Caudate nucleus (tissue), 63 donors: ENCODE measurements at places on chromosomes 7 and 10.

- DNase-seq = no peak
Measured at GRCh38 chr7:33339074-33339790, 209.9 kb downstream of the BBS9 start.

GRCh38 chr10:28320090-28320489, 17.2 kb upstream of the MPP7 start:
- DNase-seq = no peak

DNA sequence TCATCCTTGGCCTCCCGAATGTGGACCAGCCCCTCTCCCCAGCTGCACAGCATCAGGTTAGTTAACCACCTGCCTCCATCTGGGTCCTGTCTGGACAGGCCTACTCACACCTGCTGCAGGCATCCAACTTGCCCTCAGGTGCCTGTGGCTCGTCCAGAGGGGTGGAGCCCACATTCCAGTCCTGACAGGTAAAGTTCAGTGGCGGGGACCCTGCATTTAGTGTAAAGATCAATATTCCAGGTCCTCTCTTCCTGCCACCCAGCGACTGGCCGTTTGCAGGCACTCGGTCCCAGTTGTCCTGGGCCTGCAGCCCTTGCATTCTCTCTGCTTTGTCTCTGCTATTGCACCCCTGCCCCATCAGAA, 15.0 kb downstream of the HTRA1 start:
- no peak for DNase-seq

GRCh38 chr10:123346581-123346980, 192.4 kb downstream of the BUB3 start:
- DNase-seq = no peak

DNA sequence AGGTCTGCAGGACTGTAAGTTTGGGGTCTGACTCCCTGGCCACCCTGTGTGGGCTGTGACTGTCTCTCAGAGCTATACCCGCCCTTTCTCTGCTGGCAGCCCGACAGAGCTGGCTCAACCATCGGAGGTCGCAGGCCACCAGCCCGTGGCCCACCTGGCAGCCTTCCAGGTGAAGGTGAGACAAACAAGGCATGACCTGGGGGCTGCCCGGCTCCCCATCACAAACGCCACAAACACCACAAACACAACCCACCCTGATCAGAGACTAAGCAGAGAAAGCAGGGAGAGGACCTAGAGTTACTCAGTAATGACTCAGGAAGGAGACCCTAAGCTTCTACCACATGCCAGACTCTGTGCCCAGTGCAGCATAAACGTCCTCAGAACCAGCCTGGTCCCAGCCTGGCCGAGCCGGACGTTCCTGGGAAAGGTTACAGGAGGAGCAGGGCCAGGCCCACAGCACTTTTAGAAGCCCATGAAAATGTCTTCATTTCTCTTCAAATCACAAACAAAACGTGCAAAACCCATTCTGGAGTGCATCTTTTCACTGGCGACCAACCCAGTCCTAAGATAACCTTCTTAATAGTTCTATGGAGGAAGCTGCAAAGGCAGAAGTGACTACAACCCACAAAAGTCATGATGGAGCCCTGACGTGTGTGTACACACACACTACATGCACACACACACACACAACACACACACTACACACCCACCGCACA, 66.8 kb downstream of the MKI67 start:
- DNase-seq = no peak

DNA sequence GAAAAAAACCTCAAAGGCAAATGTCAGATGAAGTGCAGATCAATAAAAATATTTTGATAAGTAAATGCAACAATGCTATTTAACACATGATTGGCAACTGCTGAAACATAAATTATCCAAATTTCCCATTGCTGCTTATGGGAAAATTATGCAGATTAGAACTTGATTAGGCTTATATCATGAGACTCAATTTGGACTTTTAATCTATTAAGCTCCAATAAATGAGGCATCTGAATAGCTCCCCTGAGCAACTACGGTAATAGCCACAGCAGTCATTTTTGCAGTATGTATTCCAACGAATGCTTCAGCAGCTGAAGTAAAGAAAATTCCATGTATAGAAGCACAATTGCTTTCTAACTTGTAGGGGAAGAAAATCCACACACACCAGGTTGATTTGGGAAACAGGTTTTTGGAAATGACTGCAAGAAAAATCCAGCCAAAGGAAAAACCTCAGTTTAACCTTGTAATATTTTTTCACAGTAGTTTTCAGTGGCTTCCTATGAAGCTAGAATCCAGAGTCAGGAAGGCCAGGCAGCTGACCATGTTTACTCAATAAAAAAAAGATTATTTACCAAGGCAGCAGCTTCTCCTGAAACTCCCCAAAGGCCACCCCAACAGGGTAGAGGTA, 716.1 kb downstream of the KCNMA1 start:
- DNase-seq = no peak

GRCh38 chr10:34907743-34908430, 92.8 kb upstream of the PARD3 start:
- no peak for DNase-seq

GRCh38 chr10:32955299-32955772, 2.7 kb downstream of the ITGB1 start:
- DNase-seq = no peak

- no peak for DNase-seq
Measured at GRCh38 chr7:85237721-85238120, 50.9 kb upstream of the SEMA3D start.

DNA sequence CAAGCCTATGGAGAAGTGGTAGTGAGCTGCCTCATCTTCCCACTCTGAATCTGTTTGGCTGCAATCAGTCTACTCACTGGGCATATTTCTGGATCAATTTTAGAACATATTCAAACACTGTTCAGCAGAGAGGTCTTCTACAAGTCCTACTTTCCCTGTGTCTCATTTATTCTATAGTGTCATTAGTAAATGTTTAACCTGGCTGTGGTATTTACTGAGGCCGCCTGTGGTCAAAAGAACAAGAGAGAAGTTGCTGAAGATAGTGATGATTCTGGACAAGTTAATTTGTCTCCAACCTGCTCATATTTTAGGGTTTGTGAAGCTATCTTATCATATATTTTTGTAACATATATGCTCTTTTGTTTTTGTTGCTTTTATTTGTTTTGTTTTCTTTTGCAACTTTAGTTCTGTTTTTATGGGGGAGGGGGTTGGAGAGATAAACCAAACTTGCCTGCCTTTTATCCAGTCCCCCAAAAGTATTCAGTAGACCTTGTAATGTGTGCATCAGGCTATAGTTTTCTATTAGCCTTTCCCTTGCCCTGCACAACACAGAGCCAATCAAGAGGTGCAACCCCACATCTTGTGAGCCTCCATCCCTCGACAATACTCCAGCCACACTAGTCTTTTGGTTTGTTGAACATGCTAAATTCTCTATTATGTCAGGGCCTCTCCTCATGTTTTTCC, 362.8 kb upstream of the MBL2 start:
- DNase-seq = no peak

DNA sequence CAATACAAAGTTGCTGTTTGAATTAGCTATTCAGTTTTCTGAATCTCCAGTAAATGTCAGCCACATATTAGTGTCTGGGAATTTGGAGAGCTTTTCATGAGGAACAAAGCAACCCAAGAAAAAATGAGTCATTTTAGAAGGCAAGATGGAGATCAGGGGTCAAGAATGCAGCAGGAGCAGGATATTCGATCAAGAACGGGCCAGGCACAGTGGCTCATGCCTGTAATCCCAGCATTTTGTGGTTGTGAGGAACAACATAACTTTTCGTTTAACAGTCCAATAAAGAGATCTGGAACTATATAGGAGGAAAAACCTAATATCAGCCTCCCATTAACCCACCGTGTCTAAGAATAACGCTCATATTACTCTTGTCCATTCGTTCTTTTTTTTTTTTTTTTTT, 600.5 kb downstream of the MAGI2 start:
- DNase-seq = no peak

DNA sequence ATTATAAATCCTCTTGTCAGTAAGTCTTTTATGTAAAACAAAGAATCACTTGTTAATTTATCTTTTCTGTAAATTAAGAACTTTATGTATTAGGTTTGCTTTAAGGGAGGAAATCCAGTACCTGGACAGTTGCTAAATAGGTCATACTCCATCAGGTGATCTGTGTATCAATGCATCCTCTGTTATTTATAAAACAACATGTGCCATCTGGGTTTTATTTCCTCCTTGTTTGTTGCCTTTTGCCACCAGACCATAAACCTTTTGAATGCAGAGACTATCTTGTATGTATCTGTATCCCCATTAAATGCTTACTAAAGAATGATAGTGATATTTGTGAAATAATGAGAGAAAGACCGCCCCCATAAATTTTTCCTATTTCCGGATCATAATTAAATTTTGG, 70.0 kb downstream of the SLC35B4 start:
- DNase-seq = no peak

- no peak for DNase-seq
Measured at GRCh38 chr10:31678139-31678536, 250.5 kb downstream of the ARHGAP12 start.

- no peak for DNase-seq
Measured at GRCh38 chr10:15802375-15802949, 57.8 kb downstream of the MINDY3 start.

- no peak for DNase-seq
Measured at GRCh38 chr10:24153031-24153430, 55.9 kb upstream of the KIAA1217 start.

DNA sequence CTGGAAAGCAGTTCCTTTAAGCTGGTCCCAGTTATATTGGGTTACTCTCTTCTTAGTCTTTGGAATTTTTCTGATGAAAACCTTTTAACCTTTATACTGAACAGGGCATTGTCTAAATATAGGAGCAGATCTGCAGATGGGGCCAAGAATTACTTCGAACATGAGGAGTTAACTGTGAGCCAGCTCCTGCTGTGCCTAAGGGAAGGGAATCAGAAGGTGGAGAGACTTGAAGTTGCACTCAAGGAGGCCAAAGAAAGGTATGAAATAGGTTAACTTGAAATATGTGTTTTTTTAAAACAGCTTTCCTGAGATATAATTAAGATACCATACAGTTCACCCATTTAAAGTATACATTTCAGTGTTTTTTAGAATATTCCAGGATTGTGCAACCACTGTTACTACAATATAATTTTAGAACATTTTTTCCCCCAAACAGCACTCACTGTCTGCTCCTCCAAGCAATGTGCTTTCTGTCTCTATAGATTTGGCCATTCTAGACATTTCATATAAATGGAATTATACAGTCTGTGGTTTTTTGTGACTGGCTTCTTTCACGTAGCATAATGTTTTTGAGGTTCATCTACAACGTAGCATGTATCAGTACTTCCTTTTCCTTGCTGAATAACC, 18.9 kb downstream of the OPTN start:
- no peak for DNase-seq

- DNase-seq = no peak
Measured at GRCh38 chr7:44698046-44698580, 50.5 kb upstream of the ZMIZ2 start.

GRCh38 chr10:27687326-27687725, 58.3 kb downstream of the MKX start:
- no peak for DNase-seq

DNA sequence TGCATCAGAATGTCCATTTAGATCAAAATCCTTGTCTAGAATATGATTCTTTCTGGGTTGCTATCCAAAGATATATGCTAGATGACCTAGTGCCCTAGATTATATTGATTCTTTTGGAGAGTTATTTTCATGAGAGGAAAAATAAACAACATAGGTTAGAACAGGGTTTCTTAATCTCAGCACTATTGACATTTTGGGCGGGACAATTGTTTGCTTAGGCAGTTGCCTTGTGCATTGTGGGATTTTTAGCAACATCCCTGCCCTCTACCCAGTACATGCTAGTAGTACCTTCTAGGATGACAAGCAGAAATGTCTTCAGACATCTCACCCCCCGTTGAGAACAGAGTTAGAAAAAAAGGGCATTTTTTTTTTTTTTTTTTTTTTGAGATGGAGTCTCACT, 25.1 kb upstream of the LAMB1 start:
- no peak for DNase-seq

GRCh38 chr7:142745091-142745635, 4.1 kb upstream of the PRSS1 start:
- DNase-seq = no peak

GRCh38 chr10:27890971-27891370, 107.9 kb downstream of the ODAD2 start:
- DNase-seq = no peak

GRCh38 chr10:34768972-34769330, 46.1 kb downstream of the PARD3 start:
- DNase-seq = no peak

DNA sequence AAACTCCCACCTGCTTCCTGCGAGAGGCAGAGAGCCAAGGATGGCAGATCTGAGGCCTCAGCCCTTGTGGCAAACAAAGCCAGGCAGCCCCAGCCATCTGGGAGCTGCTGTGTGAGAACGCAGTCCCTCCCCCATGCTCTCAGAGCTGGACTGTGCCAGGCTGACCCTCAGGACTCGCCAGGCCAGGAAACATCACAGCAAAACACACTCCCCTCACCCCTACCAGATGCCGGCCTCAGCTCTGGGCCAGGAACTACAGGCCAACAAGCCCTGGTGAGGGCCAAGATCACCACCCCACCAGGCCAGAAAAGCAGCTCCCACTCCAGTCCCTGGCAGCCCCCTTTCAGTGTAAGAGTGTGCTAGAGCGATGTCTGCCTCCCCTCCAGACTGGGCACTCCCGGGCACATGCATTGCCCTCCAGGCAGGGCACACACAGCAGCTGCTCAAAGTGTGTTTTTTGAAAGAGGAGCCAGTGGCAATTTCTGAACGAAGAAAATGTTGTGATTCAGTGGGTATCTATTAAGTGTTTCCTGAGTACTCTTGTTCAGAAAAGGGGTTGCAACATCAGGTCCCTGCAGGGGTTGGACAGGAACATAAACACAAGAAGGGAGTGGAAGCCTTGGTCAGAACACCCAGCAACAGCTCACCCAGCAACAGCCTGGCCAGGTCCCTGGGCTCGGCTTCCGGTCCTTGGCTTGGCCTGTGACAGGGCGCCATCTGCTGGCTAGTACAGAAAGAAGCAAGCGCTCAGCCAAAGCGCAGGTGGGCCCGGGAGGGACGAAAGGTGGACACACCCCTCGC, 18.3 kb downstream of the LRRC20 start:
- DNase-seq = peak; percentile 88

- no peak for DNase-seq
Measured at GRCh38 chr7:95298091-95298490, 26.2 kb downstream of the PON1 start.

DNA sequence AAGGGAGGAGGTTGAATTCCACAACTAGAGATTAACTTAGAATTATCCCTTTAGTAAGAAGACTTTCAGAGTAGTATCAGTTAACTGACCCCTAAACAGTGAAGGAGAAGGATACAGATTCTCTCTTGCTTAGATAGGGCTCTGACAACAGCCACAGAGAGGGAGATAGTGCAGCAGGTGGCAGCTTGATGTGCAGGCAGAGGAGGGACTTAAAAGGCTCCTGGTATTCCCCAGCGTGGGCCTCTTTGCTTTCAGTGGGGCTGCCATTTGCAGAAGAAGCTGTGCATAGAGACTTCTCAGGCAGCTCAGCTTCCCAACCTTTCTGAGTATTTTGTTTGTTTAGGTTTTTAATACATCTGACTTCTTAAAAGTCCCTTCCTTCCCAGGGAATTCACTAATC, 16.0 kb downstream of the FZD1 start:
- DNase-seq = no peak

DNA sequence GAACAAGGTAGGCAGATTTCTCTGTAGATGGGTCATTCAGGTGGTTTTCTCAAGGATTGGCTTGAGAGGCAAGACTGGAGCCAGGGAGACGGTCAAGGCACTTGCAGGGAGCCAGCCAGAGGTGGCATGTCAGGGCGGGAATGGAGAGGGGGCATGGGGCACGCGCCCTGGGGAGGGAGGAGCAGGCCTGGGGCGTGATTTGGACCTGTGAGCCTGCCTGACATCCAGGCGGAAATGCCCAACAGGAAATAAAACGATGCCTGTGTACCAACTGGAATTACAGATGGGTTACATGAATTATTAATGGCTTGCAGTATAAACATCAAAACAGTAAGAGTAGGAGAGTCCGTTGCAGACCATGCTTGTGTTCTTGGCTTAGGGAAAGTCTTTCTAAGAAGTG, 8.6 kb upstream of the SUN1 start:
- DNase-seq = no peak
